Stimulated activated naive B cell treated with anti-CD40 and anti-IgM and Interleukin-4, amounts not matched to agents 10 μg/mL and 1 μg/mL and 100 μg/mL, for 72 hours (primary cell): ENCODE measurements at places on chromosomes 13 and 19.

DNA sequence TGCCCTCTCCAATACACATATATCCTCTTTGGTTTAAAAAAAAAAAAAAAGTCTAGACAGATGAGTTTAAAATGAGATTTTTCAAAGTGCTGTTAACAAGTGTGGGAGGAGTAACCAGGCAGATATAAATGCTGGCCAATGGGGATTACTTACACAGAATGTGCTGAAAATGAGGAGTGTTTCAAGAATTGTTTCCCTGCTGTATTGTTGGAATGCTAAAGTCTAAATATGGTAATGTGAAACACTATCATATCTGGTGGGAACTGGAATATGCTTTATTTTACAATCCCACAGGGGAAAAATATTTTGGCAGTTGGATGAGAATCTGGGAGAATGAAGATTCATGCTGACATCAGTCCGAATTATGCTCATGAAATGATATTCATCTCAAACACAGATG is 250.7 kb downstream of the DCT start:
- no peak for DNase-seq

GRCh38 chr13:59345311-59345710 is 818.4 kb downstream of the DIAPH3 start:
- DNase-seq: no peak

DNA sequence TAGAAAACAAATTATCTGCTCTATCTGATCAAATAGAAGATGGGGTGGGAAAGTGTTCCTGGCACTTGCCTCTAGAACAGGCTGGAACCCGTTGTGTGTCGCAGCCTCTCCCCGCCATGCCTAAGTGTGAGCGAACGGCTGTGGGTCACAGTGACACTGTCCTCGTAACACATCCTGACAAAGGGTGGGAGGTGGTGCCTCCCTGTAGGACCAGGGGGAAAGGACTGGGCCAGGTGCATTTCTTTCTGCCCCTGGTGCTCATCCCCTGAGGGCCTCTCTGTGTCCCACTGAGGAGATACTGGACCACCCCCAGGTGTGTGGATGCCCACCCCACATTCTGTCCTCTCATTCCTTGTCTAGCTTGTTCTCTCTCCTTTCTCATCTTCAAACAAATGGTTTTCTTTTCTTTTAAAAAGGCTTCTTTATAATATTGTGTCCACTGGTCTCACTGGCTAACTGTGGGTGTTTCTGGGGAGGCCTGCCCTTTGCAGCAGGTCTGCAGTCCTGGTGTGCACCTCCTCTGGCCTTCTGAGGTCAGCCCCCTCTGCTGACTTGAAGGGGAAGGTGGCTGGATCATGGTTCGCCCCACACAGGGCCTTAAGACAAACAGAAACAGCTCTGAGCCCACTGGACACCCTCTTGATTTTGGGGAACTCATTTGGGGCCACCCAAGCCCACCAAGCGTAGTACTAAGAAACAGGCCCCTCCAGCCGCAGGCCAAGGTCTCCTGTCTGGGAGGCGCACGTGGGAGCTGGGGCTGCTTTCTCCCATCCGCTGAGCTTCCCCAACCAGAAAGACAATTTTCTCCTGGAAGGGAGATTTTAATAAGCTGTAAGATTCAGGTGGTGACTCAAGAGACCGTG is 152.5 kb upstream of the SOX1 start:
- DNase-seq: no peak

- no peak for DNase-seq
These were observed 1051.5 kb downstream of the DIAPH3 start for GRCh38 chr13:59112221-59112718.

- no peak for DNase-seq
These were observed 813.6 kb upstream of the MIR17HG start for GRCh38 chr13:90533866-90534265.

GRCh38 chr19:16470911-16471811 is 609 bp downstream of the EPS15L1 start:
- DNase-seq: no peak
